ENCODE measurements at places on chromosomes 4 and X. TPM values are rescaled to one million over a fixed set of nuclear protein-coding genes. Genes with fewer than 3 reads are reported as not detected.

DNA sequence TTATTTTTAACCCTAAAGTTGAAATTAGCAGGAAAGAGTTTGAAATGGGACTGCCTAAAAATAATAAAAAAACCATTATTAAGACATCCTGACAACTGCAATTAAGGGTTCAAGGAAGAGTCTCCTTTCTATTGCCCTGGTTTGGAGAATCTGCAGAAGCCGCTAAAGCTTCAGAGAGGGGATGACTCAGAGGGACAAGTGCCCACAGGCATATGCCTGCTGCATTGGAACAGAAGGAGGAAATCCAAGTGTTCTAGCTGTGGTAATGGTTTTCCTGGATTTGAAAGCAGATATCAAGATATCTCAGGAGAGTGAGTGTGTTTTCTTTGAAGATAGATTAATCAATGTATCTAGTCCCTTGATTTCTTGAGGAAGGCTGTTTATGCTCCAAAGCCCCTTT lies 235.1 kb upstream of the TAPT1 start:
- DNase-seq = no peak

- DNase-seq = no peak
Measured at GRCh38 chr4:177236886-177237285, 72.8 kb upstream of the NEIL3 start.

- DNase-seq = no peak
Measured at GRCh38 chr4:188433741-188434315, 294.6 kb downstream of the TRIML1 start.

- DNase-seq = no peak
Measured at GRCh38 chr4:142566777-142567176, 279.3 kb downstream of the INPP4B start.

DNA sequence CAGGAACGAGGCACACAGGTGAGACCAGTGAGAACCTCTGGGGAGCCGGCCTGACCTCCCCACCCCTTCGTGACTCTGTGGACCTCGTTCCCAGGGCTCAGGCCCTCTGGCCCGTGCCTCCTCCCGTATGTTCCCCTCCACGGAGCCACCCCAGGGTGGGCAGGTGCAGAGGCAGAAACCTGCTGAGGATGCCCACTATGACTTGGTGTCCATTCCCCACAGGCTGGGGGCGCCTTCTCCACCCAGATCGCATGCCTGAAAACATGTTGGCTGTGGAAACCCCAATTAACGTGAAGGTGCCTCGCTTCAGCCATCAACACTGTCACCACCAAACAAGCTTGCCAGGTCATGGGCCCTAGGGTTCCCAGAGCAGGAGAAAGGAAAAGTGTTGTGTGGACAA lies 27.0 kb downstream of the BLOC1S4 start:
- no peak for DNase-seq

DNA sequence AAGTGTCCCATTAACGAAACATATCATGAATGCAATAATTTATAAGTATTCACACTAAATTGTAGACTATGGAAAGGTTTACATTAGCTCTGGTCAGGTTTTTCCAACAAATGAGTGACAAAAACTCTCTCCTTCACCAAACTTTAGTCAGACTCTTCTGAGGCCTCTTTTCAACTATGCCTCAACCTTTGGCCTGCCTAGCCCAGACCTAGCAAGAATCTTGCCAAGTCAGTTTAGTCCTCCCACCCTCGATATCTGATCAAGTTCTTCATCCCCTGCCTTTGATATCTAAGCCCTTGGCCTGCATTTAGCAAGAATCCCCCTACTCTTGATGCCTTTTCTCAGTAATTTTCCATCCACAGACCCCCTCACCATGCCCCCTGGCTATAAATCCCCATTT lies 37.9 kb downstream of the CCDC158 start:
- DNase-seq = no peak

- no peak for DNase-seq
Measured at GRCh38 chr4:73309211-73309610, 50.6 kb upstream of the ANKRD17 start.

DNA sequence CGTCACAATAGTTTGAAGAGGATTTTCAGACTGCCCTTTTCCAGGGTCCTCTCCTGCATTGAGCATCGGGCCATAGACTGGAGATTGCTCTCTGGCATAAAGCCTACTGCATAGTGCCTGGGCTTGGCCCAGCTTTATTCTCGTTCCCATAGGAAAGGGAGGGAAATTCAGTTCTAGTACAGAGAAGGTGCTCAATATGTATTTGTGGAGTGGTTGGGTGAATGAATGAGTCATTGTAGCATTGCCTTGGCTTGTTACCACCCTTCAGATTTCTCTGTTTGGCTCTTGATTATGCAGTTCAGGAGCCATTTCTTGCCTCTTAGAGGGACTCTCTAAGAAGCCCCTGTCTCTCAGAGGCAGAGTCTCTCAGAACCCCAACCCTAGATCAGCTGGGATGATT lies 2.6 kb downstream of the TMEM35A start:
- DNase-seq = no peak

- no peak for DNase-seq
Measured at GRCh38 chrX:120999413-120999812, 13.9 kb upstream of the CT47A1 start.

Gene SOWAHD
- 2.5 TPM for total RNA-seq

Gene CENPE
- 9.9 TPM for total RNA-seq

Gene GAGE12F
- not detected for total RNA-seq
